ENCODE measurements at places on chromosomes 13 and 19.

- peak; percentile 69 for DNase-seq
Measured at GRCh38 chr19:18436671-18437490, 1.1 kb downstream of the ISYNA1 start.

- DNase-seq = no peak
Measured at GRCh38 chr13:101661839-101662238, 209.4 kb downstream of the ITGBL1 start.

- peak; percentile 99 for DNase-seq
Measured at GRCh38 chr19:3154957-3155736, 19.3 kb downstream of the GNA15 start.

DNA sequence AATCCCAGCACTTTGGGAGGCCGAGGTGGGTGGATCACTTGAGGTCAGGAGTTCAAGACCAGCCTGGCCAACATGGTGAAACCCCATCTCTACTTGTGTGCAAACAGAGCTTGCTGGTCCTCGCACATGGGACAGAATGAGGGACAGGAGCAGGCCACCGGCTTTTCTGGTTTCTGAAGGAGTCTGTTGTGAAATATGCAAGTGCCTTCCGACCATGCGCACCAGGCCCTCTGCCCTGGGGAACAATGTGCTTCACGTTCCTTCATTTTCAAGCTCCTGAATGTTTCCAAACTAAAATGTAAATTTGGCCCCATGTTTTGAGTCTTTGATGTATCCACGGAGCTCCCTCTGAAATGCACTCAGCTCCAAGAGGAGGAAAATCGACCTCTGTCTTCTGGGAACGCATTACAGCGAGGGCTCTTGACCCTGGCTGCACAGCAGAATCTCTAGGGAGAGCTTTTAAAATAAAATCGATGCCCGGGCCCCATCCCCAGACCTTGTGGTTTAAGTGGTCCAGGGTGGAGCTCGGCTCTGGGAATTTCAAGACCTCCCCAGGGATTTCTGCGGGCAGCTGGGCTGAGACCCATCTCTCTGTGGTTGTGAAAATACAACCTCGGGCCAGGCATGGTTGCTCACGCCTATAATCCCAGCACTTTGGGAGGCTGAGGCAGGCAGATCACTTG is 9.3 kb upstream of the ACP4 start:
- DNase-seq = no peak

GRCh38 chr19:35739275-35740107 is 2.8 kb downstream of the IGFLR1 start:
- no peak for DNase-seq

- no peak for DNase-seq
Measured at GRCh38 chr19:7658219-7658686, 10.6 kb upstream of the RETN start.

All from IMR-90 (cell line).